Stimulated activated CD4-positive, alpha-beta T cell treated with anti-CD3 and anti-CD28 coated beads, Interleukin-15, amount 100 ng/mL, for 24 hours (primary cell): ENCODE measurements at places on chromosomes 5 and 9.

DNA sequence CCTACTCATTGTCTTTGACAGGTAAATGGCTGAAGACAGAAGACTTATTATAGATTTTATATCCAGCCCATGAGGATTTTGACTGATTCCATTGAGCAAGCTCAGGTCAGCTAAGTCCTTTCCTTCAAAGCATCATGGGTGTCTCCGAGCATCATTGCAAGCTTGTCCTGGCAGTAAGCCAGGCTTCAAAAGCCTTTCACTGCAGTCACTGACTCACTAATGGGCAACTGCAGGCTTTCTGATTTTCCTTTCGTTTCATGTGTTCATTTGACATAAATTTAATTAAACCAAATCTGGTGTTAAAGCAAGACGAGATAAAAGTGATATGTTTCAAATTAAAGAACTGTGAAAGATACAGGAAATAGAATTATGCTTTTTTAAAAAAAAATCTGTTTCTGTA lies 426.2 kb downstream of the ANXA1 start:
- DNase-seq: no peak

DNA sequence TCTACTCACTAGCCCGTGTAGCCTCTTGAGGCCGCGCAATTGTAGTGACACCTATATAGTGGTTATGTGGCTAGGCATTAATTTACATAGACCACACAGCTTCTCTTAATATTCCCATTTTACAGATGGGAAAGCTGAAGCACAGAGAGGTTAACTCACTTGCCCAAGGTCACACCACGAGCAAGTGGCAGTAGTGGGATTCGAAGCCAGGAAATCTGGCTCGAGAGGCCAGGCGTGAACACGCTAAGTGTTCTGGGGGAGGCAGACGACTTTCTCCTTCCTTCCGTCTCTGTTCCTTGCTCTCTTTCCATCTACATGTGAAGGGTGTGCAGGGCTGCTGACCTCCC lies 49.8 kb upstream of the IER5L start:
- no peak for DNase-seq

- no peak for DNase-seq
These were observed 661.6 kb upstream of the C9orf72 start for GRCh38 chr9:28234894-28235277.

- DNase-seq: no peak
These were observed 120.6 kb downstream of the DAB2IP start for GRCh38 chr9:121771851-121772599.

DNA sequence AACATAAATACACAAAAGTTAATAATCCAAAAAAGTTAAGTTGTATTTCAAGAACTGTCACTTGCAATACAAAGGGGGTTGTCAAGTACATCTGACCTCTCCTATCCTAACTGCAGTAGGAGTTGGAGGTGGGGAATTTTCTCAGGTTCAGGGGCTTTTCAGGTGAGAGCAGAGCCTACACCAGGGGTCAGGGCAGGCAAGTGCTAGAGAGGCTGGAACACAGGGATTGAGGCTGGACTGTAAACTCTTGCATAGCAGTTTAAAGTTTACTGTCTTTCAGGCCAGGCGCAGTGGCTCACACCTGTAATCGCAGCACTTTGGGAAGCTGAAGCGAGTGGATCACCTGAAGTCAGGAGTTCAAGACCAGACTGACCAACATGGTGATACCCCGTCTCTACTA lies 25.4 kb upstream of the RASGRF2 start:
- no peak for DNase-seq
